ENCODE measurements at places on chromosomes 12 and 14.

GRCh38 chr12:106193394-106194215 is 54.2 kb downstream of the CKAP4 start:
- no peak for DNase-seq
- H3K27ac ChIP-seq: no peak overlapping the region
- no peaks in the 10 kb centered on the region for H3K4me1 ChIP-seq
- no peak overlapping the region for H3K4me3 ChIP-seq
- peaks cover 2% of the 10 kb centered on the region for H3K27me3 ChIP-seq

DNA sequence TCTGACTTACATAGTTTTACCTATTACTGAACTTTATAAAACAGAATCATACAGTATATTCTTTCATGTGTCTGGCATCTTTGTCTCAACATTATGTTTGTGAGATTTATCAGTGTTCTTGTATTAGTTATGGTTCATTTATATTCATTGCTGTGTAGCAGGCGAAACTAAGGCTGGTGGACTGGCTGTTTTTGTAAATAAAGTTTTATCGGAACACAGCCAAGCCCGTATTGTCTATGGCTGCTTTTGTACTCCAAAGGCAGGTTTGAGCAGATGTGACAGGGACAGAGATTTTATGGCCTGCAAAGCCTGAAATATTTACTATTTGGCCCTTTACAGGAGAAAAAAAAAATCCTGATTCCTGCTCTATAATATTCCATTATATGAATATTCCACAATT is 405.8 kb upstream of the RGS6 start:
- H3K27ac ChIP-seq: no peak overlapping the region
- no peak for DNase-seq
- no peak overlapping the region for H3K4me3 ChIP-seq
- H3K27me3 ChIP-seq: no peaks in the 10 kb centered on the region
- H3K36me3 ChIP-seq: no peaks in the 10 kb centered on the region

GRCh38 chr14:68952531-68953195 is 26.4 kb downstream of the ACTN1 start:
- H3K27me3 ChIP-seq: no peaks in the 10 kb centered on the region
- H3K36me3 ChIP-seq: no peaks in the 10 kb centered on the region
- no peak for DNase-seq

DNA sequence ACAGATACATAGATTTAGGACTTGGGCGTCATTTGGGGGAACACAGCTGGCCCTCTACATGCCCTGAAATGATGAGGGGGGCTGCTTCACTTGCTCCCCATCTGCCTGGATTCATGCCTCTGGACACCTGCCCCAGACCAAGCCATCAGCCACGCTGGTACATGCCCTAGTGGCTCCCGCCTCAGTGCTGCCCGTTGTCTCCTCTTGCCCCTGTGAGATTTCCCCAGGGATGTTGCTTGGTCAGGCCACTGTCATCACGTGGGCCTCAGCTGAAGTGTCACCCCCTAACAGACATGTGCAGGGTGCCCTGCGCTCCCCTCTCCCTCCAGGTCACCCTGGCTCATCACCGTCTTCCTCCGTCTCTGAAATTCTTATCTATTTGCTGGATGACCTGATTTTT is 157.5 kb downstream of the PIWIL1 start:
- no peak overlapping the region for H3K4me3 ChIP-seq
- DNase-seq: no peak
- H3K27me3 ChIP-seq: no peaks in the 10 kb centered on the region
- no peaks in the 10 kb centered on the region for H3K36me3 ChIP-seq
- no peak overlapping the region for H3K27ac ChIP-seq

GRCh38 chr14:23301969-23302289 is 730 bp downstream of the PPP1R3E start:
- H3K4me3 ChIP-seq: peak overlapping the region; percentile 59
- H3K27ac ChIP-seq: peak overlapping the region; percentile 63
- peaks cover 16% of the 10 kb centered on the region for H3K4me1 ChIP-seq
- no peak for DNase-seq
- peaks cover 2% of the 10 kb centered on the region for H3K36me3 ChIP-seq

DNA sequence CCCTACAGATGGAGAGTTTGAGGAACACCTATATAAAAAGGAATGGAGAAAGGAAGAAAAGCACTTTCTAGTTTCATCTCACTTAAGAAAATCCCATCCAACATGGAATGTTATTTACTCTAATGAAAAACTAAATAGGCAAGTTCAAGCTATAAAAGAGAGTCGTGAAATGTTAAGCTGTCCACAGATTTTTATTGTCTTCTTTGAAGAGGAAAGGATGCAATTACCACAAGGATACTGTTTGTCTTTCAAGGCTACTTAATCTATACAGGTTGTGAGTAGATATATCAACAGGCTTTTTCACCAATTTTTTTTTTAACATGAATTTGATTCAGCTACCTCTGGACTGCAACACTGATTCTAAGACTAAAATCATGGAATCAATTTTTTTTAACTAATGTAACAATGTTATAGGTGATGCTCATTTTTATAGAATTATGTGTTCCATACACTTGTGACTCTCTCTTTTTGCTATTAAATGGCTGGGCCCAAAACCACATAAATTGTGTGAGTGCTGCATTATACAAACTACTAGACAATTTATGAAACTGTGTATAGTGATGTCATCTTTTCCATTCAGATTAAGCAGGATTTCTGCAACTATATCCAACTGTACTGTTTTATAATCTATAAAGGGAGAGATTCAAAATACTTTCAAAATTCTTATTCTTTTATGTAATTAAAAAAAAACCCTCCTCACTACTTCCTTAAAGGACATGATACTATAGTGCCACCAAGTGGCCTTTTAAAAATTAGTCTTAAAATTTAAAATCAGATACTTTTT is 26.8 kb upstream of the BMAL2 start:
- no peak overlapping the region for H3K4me3 ChIP-seq
- H3K4me1 ChIP-seq: no peaks in the 10 kb centered on the region
- no peak overlapping the region for H3K27ac ChIP-seq
- H3K36me3 ChIP-seq: peaks cover 5% of the 10 kb centered on the region
- no peak for DNase-seq

- no peaks in the 10 kb centered on the region for H3K36me3 ChIP-seq
- H3K27ac ChIP-seq: no peak overlapping the region
- H3K27me3 ChIP-seq: no peaks in the 10 kb centered on the region
- no peak overlapping the region for H3K4me3 ChIP-seq
These were observed 68.2 kb upstream of the SLC24A4 start for GRCh38 chr14:92254786-92255185.

- H3K27ac ChIP-seq: no peak overlapping the region
- no peak overlapping the region for H3K4me3 ChIP-seq
- H3K36me3 ChIP-seq: no peaks in the 10 kb centered on the region
These were observed 133.5 kb downstream of the KCNK10 start for GRCh38 chr14:88189417-88190191.

- no peak for DNase-seq
- peak overlapping the region; percentile 88 for H3K27ac ChIP-seq
- no peaks in the 10 kb centered on the region for H3K27me3 ChIP-seq
- peak overlapping the region; percentile 80 for H3K4me3 ChIP-seq
- H3K36me3 ChIP-seq: no peaks in the 10 kb centered on the region
These were observed 460 bp upstream of the SYNE2 start for GRCh38 chr14:63852271-63852816.

GRCh38 chr14:29236848-29237247 is 470.3 kb downstream of the FOXG1 start:
- H3K36me3 ChIP-seq: no peaks in the 10 kb centered on the region
- no peak overlapping the region for H3K27ac ChIP-seq
- DNase-seq: no peak
- H3K27me3 ChIP-seq: no peaks in the 10 kb centered on the region
- H3K4me3 ChIP-seq: no peak overlapping the region

DNA sequence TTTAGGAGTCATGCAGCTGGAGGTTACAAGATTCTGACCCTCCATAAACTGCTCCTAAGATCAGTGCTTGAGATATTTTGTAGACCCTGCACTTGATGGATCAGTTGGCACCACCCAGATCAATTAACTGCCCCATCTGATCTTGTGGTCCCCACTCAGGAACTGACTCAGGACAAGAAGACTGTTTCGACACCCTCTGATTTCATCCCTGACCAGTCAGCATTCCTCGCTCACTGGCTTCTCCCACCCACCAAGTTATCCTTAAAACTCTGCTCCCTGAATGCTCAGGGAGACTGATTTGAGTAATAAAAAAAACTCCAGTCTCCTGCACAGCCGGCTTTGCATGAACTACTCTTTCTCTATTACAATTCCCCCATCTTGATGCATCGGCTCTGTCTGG is 360.2 kb downstream of the GALC start:
- DNase-seq: no peak
- H3K27ac ChIP-seq: no peak overlapping the region
- no peaks in the 10 kb centered on the region for H3K36me3 ChIP-seq
- no peaks in the 10 kb centered on the region for H3K27me3 ChIP-seq
- H3K4me1 ChIP-seq: no peaks in the 10 kb centered on the region

- H3K4me1 ChIP-seq: no peaks in the 10 kb centered on the region
- H3K27me3 ChIP-seq: no peaks in the 10 kb centered on the region
- H3K27ac ChIP-seq: no peak overlapping the region
- DNase-seq: no peak
These were observed 59.5 kb downstream of the ETNK1 start for GRCh38 chr12:22684140-22685118.

DNA sequence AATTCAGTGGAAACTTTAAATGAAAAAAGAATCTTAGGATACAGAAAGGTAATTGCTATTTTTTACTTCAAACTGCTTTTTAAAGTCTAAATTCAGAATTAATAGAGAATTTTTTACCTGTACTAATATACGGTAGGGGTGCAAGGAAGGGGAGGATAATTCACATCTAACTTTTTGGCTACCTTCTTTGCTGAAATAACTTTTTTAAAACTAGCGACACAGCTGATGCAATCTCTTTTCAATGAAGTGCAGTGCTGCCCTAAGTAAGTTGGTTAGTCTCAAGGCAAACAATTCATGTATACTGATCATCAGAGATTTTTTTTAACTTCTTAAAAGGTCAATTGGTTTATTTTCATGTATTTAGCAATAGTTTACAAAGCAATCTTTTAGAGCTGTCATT is 119.8 kb downstream of the NEDD1 start:
- no peaks in the 10 kb centered on the region for H3K36me3 ChIP-seq
- no peaks in the 10 kb centered on the region for H3K4me1 ChIP-seq
- H3K27ac ChIP-seq: no peak overlapping the region
- DNase-seq: no peak
- H3K27me3 ChIP-seq: no peaks in the 10 kb centered on the region
- H3K4me3 ChIP-seq: no peak overlapping the region

DNA sequence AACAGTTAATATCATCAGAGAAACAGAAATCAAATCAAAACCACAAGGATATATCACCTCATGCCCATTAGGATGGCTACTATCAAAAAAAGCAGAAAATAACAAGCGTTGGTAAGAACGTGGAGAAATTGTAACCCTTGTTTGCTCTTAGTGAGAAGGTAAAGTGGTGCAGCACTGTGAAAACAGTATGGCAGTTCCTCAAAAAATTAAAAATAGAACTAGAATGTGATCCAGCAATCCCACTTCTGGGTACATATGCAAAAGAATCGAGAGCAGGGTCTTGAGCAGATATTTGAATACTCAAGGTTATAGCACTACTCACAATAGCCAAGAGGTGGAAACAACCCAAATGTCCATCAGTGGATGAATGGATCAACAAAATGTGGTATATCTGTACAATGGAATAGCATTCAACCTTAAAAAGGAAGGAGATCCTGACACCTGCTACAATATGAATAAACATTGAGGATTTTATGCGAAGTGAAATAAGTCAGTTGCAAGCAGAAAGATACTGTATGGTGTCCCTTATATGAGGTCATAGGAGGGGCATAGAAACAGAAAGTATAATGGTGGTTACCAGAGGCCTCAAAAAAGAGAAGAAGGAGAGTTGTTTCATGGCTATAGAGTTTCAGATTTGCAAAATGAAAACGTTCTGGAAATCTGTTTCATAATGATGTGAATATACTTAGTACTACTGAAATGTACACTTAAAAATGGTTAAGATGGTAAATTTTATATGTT is 131.0 kb upstream of the EEA1 start:
- H3K4me1 ChIP-seq: no peaks in the 10 kb centered on the region
- no peak for DNase-seq
- no peaks in the 10 kb centered on the region for H3K36me3 ChIP-seq
- no peak overlapping the region for H3K4me3 ChIP-seq
- no peaks in the 10 kb centered on the region for H3K27me3 ChIP-seq

GRCh38 chr12:49975318-49975761 is 2.6 kb downstream of the AQP6 start:
- no peak for DNase-seq
- no peaks in the 10 kb centered on the region for H3K36me3 ChIP-seq
- no peak overlapping the region for H3K27ac ChIP-seq
- H3K4me3 ChIP-seq: no peak overlapping the region

DNA sequence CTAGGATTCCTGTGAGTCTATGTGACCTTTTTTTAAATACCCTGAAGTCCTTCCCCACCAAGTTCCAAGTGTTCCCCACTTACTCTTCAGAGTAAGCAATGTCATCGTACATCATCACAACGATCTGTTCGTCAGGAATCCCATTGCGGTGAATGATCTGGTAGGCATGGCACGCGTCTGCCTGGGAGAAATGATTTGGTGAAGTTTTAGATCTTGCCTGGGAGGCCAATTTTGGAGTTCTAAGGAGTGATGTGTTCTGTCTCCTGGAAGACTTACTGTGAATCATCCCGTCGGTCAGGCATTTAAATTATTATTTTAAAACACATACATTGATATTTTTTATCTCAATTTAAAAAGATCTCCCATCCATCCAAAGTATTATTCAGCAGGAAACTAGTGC is 29.8 kb downstream of the LGMN start:
- H3K4me3 ChIP-seq: no peak overlapping the region
- no peak overlapping the region for H3K27ac ChIP-seq
- no peaks in the 10 kb centered on the region for H3K27me3 ChIP-seq
- H3K36me3 ChIP-seq: no peaks in the 10 kb centered on the region

DNA sequence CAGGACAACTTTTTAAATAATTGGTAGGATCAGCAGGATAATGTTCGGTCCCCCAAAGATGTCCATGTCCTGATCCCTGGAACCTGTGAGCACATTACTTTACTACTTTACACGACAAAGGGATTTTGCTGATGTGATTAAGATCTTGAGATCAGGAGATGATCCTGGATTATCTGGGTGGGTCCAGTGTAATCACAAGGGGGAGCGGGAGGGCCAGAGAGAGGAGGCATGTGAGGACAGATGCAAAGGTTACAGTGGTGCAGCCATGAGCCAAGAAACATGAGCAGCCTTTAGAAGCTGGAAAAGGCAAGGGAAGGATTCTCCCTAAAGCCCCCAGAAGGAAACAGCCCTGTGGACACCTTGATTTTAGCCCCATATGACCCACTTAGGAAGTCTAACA is 33.1 kb downstream of the KCNK10 start:
- DNase-seq: no peak
- no peaks in the 10 kb centered on the region for H3K27me3 ChIP-seq
- no peak overlapping the region for H3K27ac ChIP-seq
- no peaks in the 10 kb centered on the region for H3K36me3 ChIP-seq

Measured in Panc1 (cell line).